ENCODE measurements at places on chromosomes 16 and 17. TPM values are rescaled to one million over a fixed set of nuclear protein-coding genes. Genes with fewer than 3 reads are reported as not detected.

The NLRC5 gene
- total RNA-seq, result 51.0 TPM

The RDM1 gene
- not detected for total RNA-seq

GRCh38 chr17:13374203-13375143 is 227.3 kb downstream of the HS3ST3A1 start:
- no peak for DNase-seq

DNA sequence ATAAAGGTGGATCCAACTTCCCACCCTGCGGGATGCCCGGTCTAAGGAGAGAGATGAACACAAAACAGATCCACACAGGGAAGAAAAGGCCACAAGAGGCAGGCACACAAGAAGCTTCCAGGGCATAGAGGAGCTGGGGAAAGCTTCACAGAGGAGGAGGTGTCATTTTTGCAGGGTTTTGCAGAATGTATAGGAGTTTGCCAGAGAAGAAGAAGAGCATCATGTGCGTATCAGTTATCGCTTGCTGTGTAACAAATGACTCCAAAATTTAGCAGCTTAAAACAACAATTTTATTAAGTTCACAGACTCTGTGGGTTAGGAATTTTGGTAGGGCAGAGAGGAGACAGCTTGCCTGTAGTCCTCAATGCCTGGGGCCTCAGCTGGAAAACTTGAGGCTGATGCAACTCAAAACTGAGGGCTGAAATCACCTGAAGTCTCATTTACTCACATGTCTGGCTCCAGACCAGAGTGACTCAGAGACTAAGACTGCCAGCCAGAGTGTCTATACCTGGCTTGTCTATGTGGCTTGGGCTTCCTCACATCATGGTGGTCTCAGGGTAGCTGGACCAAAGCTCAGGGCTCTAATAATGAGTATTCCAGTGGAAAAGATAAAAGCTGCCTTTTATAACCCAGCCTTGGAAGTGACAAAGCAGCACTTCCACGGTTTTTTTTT is 33.9 kb upstream of the ZNF423 start:
- DNase-seq, result no peak

DNA sequence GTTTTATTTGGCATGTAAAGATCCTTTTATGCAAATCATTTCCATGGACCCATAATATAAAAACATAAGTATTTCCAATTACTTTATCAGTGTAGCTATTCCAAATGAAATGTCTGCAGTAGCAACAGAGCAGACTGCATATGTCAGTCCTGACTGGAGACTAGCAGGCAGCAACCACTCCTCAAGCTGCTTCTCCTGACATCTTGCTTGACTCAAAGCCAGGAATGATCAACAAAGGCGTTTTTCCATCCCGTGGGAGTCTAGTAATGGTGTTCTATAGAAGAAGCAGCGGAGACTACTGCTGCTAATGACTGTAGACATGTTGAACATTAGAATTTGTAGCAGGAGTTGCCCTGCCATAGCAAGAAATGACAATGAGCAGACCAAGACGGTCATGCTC is 73.2 kb upstream of the AKTIP start:
- DNase-seq, result no peak

The IGF2BP1 gene
- not detected for total RNA-seq
